ENCODE measurements at places on chromosomes 5 and 9. TPM values are rescaled to one million over a fixed set of nuclear protein-coding genes. Genes with fewer than 3 reads are reported as not detected.

Gene ZNF367
- total RNA-seq, result 1.5 TPM

Gene MYORG
- total RNA-seq, result 8.6 TPM

Gene FUT7
- not detected for total RNA-seq

Gene CANX
- total RNA-seq, result 289 TPM

Gene IL4
- not detected for total RNA-seq

Data from gastrocnemius medialis (tissue), 4 donors.